ENCODE measurements at places on chromosomes 16 and 17.
A peak's percentile ranks its signal among the peaks of the same experiment; 100 is the strongest.

DNA sequence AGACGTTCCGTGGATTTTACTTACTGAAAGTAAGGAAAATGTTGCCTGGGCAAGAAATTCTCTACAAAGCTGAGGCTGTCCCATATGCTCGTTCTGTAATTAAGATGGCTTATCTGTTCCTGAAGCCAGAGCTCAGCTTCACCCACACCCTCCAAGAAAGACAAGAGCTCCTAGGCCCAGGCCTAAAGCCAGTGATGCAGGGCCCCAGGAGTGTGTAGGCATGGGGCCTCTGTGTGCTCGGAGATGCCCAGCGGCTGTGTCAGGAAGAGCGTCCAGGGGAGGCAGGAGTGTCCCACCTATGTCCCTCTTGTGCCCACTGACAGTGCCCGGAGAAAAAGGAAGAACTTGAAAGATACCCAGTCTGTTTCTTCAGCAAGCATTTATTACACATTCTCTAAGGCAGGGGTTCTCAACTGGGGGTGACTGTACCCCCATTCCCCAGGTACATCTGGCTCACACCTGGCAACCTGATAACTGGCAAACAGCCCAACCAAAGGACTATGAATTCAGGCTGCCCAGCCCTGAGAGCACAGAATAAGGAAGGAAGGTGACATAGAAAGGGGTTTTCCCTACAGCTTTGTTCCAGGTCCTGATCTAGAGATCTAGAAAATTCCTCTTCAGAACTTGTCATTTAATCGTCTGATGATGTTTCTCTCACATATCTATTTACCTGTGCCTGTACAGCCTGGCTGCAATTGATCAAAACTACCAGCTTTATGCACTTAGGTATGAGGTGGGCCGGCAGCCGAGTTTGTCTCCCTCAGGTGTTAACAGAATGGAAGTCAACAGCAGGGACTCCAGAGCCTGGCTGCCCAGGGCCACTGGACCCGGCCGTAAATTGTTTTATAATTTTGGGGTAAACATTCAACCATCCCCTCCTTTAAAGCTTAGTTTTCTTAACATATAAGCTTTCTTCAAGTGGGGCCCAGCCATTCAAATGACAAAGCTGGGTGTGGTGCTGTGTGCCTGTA lies 12.0 kb downstream of the SNN start:
- DNase-seq, result no peak

DNA sequence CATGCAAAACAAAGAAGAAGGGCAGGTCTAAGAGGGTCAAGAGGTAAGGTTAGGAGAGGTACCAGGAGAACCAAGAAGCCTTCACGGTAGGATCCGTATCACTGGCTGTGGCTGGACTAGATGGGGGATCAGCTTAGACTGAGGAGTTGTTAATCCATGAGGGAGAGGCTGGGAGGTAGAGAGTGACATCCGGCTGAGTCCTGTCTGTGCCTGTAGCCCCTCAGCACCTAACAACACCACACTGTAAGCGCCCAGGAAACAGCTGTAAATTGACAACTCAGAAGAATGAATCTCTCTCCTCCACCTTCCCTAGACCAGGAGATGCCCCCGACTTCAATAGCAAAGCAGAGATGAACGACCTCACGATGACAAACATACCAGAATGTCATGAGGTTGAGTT lies 199.4 kb upstream of the RPL38 start:
- no peak for DNase-seq

- DNase-seq, result no peak
These were observed 1342.5 kb downstream of the TP53TG3F start for GRCh38 chr16:34801875-34802274.

- DNase-seq, result no peak
These were observed 6.7 kb upstream of the ABCA9 start for GRCh38 chr17:69067274-69068047.

DNA sequence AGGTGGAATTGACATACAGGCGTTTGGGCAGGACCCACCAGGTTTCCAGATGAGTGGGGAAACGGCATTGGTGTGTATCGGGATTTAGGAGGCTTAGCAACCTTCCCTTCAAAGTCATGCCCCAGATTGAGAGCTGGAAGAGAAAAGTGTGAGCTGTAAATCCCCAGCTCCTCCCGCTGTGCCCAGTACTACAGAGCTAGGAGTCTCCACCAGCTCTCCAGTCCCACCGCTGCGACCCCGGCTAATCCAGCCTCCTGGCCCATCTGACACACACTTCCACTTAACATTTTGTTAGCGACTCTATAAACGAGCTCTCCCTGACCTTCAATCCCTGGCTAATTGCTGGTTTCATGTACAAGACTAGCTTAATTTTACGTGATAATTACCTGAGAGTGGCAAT lies 29.9 kb upstream of the LHX1 start:
- no peak for DNase-seq

DNA sequence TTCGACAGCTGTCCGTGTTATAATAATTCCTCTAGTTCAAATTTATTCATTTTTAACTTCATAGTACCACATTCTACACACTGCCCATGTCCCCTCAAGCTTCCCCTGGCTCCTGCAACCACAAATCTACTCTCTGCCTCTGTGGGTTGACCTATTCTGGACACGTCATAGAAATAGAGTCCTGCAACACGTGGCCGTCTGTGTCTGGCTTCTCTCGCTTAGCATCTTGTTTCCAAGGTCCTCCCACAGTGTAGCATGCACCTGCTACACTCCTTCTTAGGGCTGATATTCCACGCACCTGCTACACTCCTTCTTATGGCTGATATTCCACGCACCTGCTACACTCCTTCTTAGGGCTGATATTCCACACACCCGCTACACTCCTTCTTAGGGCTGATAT lies 16.5 kb downstream of the SCGB1C2 start:
- DNase-seq, result no peak

DNA sequence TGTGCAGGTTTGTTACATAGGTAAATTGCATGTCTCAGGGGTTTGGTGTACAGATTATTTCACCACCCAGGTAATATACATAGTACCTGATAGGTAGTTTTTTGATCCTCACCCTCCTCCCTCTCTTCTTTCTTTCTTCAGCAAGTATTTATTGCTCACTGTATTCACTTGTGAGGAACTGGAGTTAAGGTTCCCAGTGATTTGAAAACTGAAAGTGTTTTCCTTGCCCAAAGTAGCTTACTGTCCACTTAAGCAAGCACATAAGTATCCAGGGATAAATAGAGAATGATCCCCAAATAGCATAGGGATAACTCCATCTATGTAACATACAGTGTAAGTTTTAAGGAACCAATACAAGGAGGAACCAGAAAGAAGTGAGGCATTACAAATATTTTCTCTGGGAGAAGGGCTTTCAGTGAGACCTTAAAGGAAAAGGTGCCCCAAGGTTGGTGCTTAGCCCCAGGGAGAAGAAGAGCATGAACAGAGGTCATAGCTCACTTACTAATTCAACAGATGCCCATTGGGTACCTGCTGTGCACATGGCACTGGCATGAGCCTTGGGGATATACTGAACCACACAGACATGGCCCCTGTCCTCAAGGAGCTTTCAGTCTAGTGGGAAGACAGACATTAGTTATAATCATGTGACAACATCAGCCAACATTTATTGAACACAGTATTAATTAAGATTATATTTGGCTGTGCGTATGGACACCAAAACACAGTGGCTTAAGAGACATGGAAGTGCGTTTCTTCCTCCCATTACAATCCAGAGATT lies 17.0 kb downstream of the MYL4 start:
- peak; percentile 71 for DNase-seq

DNA sequence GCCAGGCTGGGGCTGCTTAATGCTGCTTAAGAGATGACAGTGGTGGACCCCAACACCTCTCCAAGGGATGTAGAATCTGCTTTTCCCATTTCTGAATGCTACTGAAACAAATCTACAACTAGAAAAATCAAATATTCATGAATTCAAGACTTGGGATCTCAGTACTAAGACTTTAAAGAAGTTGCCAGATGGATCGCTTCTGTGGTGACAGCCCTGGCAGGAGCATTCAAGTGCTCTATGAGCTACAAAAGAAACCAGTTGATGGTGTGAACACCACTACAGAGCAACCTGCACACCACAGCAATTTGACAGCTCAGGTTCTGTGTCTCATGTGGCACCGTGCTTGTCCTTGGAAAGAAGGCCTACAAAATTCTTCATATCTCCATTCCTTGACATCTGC lies 42.6 kb downstream of the SIAH1 start:
- no peak for DNase-seq

GRCh38 chr17:75773121-75773807 lies 8.3 kb upstream of the GALK1 start:
- DNase-seq, result no peak

- DNase-seq, result peak; percentile 80
These were observed 217.8 kb downstream of the SPECC1 start for GRCh38 chr17:20226814-20227482.

DNA sequence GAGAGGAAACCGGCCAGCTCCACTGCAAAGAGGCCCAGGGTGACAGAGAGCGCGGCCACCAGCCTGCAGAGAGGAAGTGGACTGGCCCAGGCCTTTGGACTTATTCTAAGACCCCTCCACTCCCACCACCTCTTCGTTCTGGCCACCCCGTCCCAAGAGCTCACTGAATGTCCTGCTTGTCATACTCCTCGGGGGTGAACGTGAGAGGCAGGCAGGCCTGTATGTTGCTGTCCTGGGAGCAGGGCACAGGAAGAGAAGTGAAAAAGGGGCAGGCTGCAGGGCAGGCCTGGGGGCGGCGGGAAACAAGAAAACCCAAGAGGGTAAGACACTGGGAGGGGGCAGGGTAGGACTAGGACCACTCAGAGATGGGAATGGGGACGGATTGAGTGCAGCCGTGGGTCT lies 384 bp downstream of the TMEM107 start:
- peak; percentile 40 for DNase-seq

GRCh38 chr17:2452216-2452750 lies 51.4 kb upstream of the MNT start:
- DNase-seq, result peak; percentile 71

GRCh38 chr17:57484826-57485565 lies 228.7 kb downstream of the MSI2 start:
- no peak for DNase-seq

- no peak for DNase-seq
These were observed 306.3 kb downstream of the CNTNAP4 start for GRCh38 chr16:76583466-76583865.

GRCh38 chr17:28717578-28718332 lies at the start of gene RAB34:
TSS of gene RAB34 (minus strand) at chr17:28717868. CDS start at chr17:28717266, 602 bp downstream.
- peak; percentile 46 for DNase-seq

GRCh38 chr16:48687421-48688038 lies 77.5 kb upstream of the N4BP1 start:
- peak; percentile 69 for DNase-seq

DNA sequence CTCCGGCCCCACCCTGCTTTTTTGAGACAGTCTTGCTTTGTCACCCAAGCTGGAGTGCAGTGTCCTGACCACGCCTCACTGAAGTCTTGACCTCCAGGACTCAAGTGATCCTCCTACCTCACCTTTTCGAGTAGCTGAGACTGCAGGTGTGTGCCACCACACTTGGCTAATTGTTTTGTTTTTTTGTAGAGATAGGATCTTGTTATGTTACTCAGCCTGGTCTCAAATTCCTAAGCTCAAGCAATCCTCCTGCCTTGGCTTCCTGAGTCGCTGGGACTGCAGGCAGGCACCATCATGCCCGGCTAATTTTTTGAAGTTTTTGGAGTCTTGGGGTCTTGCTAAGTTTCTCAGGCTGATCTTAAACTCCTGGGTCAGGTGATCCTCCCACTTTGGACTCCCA lies 206.7 kb downstream of the SHISA9 start:
- DNase-seq, result no peak

DNA sequence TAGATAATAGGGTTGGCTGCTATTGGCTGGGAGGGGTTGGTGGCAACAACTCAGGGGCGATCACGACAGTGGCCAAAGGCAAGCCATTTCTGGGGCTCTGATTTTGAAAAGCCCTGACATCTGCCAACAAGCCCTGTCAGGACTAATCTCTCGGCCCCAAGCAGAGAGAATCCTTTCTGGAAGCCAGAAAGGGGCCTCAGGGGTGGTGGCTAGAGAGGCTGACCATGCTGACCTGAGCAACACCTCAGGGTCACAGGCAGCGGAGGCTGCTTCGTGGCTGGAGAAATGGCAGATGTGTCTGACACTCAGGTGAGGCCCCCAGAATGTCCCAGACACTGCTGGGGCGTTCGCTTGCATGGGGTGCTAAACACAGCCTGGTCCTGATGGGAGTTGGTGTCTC lies 35.0 kb upstream of the ZFP90 start:
- no peak for DNase-seq

DNA sequence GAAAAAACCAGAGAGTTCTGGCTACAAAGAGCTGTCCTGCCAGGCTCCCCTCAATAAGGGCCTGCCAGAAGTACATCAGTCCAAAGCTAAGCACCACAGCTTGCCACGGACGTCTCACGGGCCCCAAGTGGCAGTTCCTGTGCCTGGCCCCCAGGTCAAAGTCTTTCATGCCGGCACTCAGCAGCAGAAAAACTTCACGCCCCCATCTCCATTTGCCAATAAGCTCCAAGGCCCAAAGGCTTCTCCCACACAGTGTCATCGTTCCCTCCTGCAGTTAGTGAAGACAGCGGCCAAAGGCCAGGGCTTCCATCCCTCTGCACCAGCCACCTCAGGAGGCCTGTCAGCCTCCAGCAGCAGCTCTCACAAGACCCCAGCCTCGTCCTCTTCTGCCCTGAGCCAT lies 27.4 kb downstream of the UBN1 start:
- no peak for DNase-seq

DNA sequence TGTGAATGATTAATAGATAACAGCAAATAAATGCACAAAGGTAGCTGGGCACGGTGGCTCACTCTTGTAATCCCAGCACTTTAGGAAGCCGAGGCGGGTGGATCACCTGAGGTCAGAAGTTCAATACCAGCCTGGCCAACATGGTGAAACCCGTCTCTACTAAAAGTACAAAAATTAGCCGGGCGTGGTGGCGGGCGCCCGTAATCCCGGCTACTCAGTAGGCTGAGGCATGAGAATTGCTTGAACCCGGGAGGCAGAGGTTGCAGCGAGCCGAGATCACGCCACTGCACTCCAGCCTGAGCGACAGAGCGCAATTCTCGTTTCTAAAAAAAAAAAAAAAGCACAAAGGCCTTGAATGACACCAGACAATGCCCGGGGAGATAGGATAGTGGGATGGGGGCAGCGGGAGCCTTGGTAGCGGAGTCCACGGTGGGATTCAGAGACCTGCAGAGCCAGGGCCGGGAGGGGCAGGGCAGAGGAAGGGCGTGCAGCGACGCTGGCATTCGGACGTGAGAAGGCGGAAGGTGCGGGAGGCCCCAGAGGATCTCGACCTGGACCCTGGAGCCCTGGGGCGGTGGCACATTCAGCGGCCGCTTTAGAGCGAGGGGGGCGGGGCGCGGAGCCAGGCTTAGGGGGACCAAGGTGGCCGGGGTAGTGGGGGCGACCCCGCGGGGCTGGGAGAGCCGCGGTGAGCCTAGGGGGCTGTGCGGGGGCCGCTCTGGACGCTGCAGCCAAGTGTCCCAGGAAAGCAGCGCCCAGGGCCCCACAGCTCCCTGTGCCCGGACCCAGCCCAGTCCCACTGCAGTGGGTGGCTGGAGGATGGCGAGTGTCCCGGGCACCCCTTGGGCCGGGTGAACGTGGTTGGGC lies 999 bp upstream of the FLYWCH2 start:
- DNase-seq, result peak; percentile 27

GRCh38 chr17:39183720-39184119 lies 13.7 kb downstream of the CACNB1 start:
- no peak for DNase-seq

GRCh38 chr17:81983639-81984373 lies 6.4 kb downstream of the ASPSCR1 start:
- DNase-seq, result peak; percentile 20

All from suppressor macrophage treated with lipopolysaccharide for 4 hours (primary cell).